ENCODE measurements at places on chromosomes 3 and 15.

DNA sequence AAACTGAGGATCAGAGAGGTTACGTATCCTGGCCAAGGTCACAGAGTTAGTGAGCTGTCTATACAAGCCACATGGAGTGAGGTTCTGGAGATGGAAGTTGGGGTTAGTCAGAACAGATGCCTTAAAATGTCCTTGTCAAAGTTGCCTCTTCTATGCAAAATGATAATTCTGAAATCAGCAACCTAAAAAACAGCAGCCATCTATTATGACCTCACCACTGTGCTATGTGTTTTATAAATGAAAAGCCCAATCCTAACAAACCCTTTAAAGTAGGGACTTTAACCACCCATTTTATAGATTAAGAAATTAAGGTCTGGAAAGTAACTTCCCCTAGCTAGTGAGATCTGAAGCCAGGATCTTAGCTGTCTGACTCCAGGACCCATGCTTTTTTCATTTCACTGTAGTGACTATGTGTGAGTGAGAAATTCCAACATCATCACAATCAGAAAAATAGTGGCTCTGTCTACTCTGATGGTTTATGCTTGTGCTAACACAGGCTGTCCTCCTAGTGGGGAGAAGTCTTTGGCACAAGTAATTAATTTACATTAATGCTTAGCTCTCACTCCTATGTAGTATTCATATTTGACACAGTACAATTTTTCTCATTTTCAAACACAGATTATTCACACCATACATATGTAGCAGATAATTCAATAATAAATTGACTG, 143.6 kb downstream of the ANO10 start:
- DNase-seq, result no peak

DNA sequence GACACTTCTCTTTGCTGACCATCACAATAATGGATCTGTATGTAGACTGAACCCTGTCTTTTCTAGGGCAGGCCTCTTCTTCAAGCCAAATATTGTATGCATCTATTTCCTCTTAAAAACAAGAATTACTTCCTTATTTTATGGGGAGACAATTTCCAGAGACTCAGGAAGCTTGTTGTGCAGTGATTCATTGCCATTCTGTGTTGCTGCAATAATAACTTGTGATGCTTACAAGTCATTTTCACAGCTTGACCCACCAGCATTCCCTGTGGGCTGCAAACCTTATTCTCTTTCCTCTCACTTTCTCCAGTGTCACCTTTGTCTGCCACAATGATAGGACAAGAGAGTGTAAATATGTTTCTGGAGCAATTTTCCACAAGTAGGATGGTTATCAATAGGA, 276.7 kb upstream of the SGO1 start:
- no peak for DNase-seq

- peak; percentile 74 for DNase-seq
Observed at GRCh38 chr3:24196526-24196925, 251.4 kb downstream of the NR1D2 start.

- DNase-seq, result no peak
Observed at GRCh38 chr15:91927585-91927984, 74.1 kb downstream of the SLCO3A1 start.

GRCh38 chr15:64122936-64123351, 27.2 kb downstream of the SNX1 start:
- DNase-seq, result no peak

- no peak for DNase-seq
Observed at GRCh38 chr15:86685263-86685662, 605.6 kb downstream of the AGBL1 start.

- no peak for DNase-seq
Observed at GRCh38 chr3:32226875-32227500, 11.5 kb upstream of the CMTM8 start.

- no peak for DNase-seq
Observed at GRCh38 chr3:108097322-108098002, 6.6 kb upstream of the CD47 start.

DNA sequence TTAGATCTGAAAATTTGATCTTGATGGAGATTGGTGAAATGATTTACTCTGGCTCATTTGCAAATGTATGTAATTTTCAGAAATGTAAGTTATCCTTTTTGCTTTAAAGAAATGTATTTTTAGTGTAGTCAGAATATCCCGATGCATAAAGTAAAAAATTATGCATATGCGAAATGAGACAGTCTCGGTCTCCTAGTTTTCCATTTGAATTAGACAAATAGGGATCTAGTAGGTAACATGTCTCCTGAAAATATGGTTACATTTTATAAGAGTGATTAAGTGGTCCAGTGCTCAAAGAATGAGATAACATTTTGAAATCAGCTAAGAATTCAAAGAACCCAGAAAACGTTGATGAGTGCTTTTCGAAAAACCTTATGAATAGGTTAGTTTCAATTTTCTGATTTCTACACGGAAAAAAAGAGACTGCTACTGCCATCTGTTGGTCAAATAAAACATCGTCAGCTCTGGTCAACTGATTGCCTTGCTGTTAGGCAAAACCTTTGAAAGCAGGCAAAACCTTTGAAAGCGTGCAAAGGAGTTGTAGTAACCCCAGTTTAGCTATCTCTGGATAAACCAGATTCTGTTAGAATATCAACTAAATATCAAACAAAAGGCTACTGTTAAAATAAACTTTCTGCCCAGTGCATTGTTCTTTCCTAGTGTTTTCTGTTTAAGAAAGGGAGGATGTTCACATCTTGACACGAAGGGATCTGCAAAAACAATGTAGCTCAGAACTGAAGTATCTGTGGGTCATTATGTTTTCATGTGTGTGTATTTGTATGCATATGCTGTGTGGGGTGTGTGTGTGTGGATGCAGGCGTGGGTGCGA, 59.3 kb upstream of the CHMP2B start:
- peak; percentile 33 for DNase-seq

DNA sequence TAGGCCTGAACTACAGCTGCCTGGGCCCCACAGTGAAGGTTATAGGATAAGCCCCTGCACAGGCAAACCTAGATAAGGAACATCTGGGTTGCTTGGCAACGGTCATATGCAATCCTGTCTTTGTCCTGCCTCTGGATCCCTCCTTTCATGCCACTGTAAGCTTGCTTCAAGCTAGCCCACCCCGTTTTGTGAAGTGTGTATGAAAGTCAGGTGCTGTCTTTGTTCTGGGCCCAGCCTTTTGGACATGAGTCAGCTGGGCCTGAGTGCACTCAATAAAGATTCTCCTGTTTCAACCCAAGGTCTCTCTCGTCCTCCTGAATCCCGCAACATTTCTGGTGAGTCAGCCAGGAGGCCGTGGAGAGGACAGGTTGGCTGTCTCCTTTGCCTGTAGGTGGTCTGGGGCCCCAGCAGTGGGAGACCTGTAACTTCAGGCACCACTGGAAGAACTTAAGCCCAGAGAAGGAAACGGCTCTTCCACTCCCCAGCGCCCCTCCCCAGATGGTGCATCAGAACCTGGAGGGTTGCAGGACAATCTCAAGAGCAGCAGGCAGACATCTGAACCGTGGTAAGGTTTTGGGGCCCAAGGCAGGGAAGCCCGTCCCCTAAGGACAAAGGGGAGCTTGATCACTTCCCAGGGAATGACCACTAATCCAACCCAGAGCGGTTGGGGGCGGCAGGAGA, 8.3 kb upstream of the SLC9C1 start:
- DNase-seq, result no peak

DNA sequence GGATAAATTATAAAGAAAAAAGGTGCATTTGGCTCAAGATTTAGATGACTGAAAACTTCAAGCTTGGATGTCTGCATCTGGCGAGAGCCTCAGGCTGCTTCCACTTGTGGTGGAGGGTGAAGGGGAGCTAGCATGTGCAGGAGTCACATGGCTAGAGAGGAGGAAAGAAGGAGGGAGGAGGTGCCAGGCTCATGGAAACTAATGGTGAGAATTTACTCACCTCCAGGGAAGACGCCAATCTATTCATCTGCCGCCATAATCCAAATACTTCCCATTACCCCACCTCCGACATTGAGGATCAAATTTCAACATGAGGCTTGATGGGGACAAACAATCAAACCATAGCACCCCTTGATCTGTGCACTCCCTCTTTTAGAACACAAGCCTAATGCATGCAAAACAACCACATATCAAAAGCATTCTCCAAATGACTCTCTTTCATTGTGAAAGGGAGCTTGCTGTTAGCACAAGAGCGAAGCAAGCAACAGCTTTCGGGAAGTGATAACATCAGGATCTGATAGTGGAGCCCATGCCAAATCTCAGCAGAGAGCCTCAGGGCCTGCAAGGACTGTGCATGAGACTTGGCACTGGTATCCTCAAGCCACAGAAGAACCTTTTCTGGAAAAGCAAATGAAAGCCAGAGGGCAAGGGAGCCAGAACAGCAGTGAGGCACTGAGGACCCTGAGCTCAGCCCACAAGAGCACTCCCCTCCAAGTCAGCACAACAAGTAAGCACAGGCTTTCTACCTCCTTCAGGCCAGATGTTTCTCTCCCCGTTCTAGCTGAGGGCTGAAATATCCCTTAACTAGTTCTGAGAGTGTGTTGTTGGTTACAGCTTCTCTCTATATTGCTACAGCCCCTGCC, 50.2 kb upstream of the THBS1 start:
- peak; percentile 44 for DNase-seq

DNA sequence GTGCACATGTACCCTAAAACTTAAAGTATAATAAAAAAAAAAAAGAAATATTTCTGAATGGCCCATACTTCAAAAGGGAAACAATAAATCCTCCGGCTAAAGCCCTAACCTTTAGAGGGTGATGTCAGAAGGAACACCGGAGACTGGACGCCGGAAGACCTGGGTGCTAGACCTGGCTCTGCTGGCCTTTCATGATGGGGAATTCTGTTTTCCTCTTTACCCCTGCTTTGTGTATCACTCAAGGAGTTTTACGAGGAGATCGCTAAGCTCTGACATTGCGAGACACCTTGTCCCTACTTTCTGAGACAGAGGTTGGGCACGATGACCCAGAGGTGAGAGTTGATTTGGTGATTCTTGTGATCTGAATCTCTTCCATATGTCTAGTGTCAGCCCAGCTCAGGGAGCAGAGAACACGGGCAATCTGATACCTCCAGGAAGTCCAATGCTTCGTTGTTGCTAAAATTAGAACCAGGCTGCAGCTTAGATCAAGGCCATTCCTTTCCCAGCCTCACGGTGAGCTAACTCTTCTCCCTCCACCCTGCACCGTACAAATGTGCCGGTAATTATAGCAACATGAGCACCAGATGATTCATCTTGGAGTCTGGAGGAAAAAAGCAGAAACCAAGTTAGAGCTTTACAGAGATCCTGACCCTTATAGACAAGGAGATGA, 42.0 kb upstream of the CFAP161 start:
- DNase-seq, result peak; percentile 93

DNA sequence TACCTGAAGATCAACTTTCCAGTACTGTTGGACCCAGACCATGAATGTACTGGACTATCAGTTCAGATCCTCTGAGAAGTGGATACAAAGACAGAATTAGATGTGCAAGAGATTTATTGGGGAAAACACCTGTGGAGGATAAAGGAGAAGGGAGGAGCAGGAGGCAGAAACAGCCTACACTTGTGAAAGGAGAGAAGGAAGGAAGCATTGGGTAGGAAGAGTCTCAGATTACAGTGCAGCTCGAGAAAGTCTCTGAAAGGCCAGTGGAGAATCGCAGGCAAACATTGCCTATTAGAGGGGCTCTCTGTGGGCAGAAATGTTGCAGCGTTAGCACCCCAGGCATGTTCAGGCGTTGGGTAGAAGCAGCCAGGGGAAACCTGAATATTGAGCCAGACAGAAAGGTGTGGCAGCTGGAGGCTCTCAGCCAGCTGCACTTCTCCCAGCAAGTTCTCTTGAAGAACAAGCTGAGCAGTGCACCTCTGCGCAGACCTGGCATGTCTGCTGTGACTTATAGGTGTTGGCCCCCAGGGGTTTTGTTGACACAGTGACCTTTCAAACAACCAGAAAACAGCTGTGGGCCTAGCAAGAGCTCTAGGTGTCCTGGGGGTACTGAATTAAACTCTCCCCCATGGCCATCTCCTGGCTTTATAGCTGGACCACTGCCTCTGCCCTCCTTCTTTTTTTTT, 7.0 kb downstream of the CHST14 start:
- DNase-seq, result no peak

GRCh38 chr3:42367903-42368302, 42.5 kb downstream of the LYZL4 start:
- DNase-seq, result no peak

DNA sequence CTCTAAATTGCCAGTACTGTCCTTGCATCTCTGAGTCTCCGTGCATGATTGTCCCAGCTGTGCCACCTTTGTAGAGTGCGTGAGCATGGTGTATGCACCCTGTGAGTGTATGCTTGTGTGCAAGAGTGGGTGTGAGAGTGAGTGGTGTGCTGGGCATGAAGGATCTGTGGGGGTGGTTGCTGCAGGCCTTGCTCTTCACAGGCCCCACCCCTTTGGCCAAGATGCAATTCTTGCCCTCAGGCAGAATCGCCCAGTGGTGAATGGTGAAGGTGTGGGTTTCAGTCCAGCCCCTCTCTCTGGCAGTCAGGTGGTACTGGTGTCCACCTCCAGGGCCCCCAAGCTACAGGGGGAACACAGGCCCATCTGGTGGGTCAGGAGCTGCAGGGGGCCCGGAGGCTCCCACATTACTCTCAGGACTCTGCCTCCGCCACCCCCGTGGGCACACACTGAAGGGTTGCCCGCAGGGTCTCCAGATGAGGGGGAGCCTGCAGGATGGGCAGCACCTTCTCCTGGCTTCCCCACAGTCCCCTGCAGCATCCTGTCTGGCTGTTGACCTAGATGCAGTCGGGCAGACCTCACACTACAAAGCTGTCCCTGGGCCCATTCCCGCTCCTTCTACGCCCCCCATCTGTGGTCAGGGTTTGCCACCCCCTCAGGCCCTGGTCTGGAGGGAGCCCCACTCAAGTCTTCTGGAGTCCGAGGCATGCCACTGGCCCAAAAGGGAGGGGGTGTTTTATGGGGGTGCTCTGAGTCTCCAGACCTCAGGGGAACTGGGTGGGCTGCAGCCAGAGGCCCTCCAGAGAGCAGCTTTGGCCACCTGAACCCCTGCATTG, 8.3 kb upstream of the ROPN1B start:
- no peak for DNase-seq

GRCh38 chr3:124997303-124998246, 58.2 kb downstream of the HEG1 start:
- DNase-seq, result no peak

DNA sequence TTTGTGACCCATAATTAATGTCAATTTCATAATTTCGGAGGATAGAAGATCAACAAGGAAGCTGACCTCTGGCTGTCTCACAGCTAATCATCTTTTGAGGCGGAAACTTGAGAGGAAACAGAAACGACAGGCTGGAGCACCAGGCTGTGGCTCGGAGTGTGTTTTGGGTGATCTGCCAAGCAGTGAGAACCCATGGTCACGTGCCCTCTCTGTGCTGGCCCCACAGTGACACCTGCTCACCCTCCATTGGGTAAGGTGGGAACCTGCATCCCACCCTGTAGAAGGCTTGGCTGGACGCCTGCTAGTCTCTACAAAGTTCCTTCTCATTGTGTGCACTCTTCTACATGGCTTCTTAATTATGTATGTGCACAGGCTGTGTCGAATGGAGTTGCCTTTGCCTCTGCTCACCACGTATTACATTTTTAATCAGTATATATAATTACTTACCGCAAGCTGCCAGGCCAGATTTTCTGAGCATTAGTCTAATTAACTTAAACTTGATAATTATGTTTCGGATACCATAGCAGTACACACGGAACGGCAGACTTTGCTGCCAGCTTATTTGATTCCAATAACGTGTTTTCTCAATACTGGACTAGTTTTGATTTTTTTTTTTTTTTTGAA, 719.4 kb upstream of the CFAP20DC start:
- no peak for DNase-seq
